ENCODE measurements at places on chromosomes 4 and X.

DNA sequence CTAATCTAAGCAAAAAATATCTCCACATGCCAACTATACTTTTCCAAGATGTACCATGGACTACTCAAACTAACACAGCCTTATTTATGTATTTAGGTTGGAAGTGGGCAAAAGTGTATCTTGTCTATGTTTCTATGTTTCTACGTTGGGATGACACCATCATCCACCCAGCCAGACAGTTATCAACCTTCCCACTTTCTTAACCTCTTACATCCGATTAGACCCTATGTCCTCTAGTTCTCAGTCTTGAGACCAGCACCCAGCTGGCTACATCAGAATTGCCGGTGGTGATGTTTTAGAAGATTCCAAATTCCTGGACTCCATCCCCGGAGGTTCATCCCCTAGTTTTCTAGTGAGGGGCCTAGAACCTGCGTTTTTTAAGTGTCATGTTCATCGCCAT lies 1.0 kb upstream of the AASDH start:
- no peak for DNase-seq

GRCh38 chrX:38513112-38513742 lies 48.1 kb upstream of the TSPAN7 start:
- no peak for DNase-seq

GRCh38 chr4:111639876-111640275 lies 505.4 kb upstream of the FAM241A start:
- no peak for DNase-seq

DNA sequence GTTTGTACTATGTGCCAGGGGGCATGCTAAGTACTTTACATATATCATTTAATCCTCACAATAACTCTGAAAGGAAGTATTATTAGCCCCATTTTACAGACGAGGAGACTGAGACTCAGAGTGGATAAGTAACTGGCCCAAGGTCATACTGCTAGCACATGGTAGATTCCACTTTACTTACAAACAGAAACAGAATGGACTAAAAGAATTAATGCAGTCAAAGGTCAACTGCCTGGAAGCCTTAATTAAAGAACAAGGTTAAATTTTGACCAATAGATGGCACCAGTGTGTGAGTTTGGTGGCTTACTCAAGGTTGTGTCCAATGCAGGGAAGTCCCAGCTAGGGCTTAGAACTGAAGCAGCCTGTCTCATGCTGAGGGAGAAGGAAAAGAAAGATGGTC lies 4.7 kb downstream of the RIPPLY1 start:
- no peak for DNase-seq

DNA sequence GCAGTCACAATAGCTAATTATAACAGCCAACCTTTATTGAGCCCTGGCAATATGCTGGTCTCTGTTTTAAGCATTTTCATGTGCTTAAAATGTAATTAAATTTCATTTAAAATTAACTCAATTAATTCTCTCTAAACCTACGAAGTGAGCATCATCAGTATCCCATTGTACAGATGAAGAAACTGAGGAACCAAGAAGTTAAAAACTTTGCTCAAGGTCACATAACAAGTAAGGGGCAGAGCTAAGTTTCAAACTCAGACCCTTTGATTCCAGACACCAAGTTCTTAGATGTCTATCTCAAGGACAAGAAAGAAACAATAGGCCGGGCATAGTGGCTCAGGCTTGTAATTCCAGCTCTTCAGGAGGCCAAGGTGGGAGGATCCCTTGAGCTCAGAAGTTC lies 55.9 kb upstream of the NFKB1 start:
- no peak for DNase-seq

Data from stimulated activated naive CD4-positive, alpha-beta T cell (primary cell).